ENCODE measurements at places on chromosomes 6 and 20.

DNA sequence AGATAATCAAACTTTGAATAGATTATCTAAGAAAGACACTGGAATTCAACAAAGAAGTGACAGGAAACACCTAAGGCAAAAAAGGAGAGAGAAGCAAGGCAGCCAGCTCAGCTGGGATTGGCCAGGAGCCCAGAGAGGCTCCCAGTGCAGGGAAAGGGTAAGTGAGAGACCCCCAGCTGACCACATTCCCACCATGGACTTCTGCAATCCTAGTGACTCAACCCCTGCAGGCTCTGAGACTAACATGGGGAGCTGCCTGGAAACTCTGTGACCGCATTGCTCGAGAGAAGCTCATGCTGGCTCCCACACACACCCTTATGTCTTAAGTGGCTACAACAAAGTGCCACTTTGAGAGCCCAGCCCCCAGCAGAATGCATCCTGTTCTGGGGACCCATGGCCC is 215.1 kb downstream of the PACRG start:
- no peak for DNase-seq

DNA sequence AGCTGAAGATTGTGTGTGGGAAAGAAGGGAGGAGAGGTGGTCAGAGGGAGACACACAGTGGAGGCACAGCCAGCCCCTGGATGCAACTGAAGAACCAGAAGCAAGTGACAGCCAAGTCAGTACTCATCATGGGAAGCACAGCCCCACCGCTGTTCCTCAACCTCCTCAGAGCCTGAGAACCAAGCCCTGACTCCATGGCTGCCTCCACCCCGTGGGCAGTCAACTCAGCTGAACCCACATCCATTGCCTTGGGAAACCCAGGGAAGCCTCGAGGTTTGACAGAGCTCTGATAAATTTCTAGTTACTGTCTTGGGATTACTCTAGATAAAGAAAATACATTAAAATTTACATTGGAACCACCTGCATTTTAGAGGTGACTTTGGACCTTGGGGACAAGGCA is 29.6 kb downstream of the ALDH5A1 start:
- no peak for DNase-seq

- DNase-seq: no peak
These were observed 507.5 kb upstream of the SULF2 start for GRCh38 chr20:48292806-48293205.

DNA sequence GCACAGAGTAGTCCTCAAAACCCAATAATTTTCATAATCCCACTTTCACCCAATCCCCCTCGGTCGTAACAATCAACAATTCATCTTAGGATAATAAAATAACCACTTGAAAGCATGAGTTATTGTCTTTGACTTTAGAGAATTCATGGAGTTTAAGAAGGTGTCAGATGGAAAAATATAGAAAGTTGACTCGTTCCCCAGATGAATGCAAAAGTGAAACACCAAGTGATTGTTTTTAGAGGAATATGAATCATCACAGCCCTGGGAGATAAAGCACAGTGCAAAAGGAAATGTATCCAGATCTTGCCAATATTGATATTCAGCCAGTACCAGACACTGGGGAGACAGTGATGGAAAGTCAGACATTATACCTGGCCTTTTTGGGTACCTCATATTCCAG is 860.5 kb downstream of the DHX35 start:
- DNase-seq: no peak

GRCh38 chr6:129059650-129060049 is 176.7 kb downstream of the LAMA2 start:
- DNase-seq: no peak

GRCh38 chr6:170423814-170424603 is 117.5 kb downstream of the FAM120B start:
- DNase-seq: no peak
